NCI-H2029 (cell line): ENCODE measurements at places on chromosomes 7 and 10.

- no peak for DNase-seq
These were observed 3.8 kb upstream of the IFRD1 start for GRCh38 chr7:112446431-112446830.

DNA sequence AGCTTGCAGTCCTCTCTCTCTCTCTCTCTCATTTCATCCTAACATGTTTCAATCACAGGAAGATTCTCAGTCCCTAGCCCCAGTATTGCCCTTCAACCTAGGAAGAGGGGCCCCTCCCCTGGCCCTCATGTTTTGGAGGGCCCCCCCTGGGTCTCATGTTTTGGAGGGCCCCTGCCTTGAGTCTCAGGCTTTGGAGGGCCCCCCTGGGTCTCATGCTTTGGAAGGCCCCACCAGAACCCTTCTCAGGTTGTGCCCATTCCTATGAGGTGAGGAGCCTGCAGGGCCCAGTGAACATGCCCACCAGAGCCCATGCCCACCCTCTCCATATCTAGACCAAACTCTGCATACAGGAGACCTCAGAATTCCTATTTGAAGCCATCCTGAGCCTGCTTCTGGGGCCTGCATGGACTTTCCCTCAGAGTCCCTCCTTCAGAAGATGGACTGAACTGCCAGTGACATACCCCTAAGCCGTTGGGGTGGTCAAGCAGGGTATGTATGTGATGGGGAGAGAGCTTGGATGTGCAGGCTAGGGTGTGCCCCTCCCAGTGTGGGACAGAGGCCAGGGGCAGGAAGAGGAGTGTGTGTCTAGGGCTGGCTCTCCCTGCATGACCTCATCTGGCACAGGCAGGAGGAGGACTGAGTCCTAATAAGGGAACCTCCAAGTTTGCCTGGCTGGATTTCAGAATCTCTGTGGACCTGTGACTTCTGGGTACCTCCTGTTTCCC, 8.1 kb upstream of the VDAC2 start:
- no peak for DNase-seq

- no peak for DNase-seq
These were observed 11.6 kb downstream of the LBX1 start for GRCh38 chr10:101217450-101218281.

DNA sequence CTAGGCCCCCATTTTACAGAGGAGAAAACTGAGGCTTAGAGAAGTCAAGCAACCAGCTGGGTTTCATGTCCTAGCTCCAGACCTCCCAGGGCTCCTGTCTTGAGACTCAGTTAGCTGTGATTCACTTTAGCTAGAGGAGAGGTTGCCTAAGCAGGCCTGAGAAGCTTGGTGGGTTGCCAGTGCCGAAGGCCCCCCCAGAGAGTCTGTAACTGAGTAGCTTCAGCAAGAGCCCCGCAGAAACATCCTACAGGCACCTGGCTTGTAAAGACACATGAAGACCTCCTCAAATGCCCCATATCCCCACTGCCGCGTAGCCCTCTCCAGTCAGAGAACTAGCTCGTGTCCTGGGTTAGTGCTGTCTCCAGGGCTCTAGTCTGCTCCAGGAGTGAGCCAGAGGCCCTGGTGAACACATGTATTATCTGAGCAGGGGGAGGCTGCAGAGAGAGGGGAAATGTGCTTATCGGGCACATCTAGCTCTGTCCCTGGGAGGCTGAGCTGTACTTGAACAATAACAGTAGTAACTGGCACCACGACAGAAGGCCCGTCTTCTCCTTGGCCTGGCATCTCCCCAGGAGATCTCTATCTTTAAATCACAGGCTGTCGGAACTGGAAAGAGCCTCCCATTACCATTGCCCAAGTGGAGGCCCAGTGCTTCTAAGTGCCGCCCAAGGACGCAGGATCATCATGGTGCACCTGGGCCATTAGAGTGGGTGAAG, 28.9 kb downstream of the UNC5B start:
- DNase-seq: no peak

- DNase-seq: no peak
These were observed 16.8 kb downstream of the CALU start for GRCh38 chr7:128755819-128756476.

DNA sequence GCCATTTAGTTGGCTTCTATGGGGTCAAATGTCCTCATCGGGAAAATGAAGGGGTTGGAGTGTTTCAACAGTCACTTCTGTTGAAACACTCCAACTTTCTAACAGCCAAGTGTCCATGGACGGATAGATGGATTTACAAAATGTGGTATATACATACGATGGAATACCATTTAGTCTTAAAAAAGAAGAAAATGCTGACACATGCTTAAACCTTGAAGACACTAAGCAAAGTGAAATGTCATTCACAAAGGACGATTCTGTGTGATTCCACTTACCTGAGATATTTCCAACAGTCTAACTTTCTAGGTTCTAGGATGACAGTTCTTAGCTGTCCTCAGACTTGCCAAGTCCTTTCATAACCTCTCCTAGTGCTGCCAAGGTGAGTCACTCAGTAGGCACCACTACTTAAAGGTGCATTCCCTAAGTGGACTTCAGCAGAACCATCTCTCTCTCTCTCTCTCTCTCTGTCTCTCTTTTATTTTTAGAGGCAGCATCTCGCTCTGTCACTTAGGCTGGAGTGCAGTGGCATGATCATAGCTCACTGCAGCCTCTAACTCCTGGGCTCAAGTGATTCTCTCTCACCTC, 69.0 kb downstream of the DENND2A start:
- no peak for DNase-seq

DNA sequence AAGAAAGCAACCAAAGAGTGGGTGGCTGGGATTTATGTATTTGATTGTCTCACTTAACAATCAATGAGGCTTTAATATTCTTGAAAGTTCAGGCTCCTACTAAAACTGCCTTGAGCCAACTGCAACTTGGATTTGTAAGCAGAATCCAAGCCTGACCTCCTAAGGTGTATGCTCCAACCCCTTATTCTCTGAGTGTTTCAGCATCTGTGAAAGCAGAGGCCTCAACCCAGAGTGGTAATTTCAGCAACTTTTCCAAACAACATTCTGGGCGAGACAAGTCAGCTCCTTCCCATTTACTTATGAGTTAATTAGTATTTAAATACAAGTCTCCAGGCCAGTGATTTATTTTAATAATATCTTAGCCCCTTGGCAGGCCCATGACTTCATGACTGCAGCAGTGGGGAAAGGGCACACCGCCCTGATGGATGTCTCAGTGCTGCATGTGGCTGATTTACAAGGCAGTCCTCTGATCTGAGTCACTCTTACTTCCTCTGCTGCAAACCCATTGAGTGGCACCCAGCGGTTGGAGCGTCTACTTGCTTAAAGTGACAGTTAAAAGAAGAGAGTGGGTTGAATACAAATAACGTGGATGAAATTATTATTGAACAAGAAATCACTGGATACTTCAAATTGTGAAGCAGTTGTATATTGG, 209.1 kb downstream of the TRIL start:
- DNase-seq: no peak

- no peak for DNase-seq
These were observed 368.1 kb downstream of the RPS24 start for GRCh38 chr10:78401624-78402367.

DNA sequence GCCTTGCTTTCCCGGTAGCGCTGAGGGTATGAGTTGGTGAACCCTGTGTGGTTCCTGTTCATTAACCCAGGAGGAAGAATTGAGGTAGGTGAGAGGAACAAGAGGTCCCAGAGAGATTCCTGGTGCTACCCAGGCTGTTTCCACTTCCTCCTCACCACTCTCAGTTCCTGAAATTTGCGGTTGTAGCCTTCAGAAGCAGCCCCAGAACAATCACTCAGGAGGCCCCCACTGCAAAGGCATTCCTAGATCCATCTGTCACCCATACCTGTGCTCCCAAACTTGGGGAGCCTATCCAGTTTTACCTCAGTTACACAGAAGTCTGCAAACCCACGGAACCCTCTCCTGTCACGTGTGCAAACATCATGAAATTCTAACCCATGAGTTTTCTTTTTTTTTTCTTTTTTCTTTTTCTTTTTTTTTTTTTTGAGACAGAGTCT, 9.0 kb upstream of the PIP4K2A start:
- DNase-seq: no peak

DNA sequence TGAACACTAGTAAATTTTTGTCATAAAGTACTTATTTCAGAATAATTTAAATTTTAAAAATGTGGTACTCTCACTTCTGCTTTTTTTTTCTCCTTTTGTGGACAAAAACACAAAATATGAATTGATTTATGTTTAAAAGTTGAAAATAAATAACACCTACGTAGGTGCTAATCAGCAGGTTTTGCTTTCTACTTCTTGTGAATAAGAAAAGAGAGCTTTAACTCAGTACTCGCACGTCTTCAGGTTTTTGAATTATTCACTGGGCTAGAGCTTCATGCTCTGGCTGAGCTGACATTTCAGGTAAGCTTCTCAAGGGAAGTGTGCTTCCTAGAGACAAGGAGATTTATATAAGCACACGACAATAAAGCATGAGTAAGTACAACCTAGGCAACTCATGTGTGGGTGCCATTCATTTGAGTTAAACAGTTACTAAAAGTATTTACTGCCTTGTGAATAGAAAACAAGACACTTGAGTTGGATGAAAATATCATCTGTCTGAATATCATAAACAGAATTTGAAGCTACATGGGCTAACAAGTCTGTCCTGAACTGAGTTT, 190.0 kb upstream of the POT1 start:
- DNase-seq: no peak
